B cell (primary cell): ENCODE measurements at places on chromosomes 2 and 18. TPM values are rescaled to one million over a fixed set of nuclear protein-coding genes. Genes with fewer than 3 reads are reported as not detected.

- no peak overlapping the region for H3K27ac ChIP-seq
- no peaks in the 10 kb centered on the region for H3K27me3 ChIP-seq
- no peak for DNase-seq
- H3K4me3 ChIP-seq: no peak overlapping the region
- H3K4me1 ChIP-seq: peaks cover 9% of the 10 kb centered on the region
Observed at GRCh38 chr2:190849774-190850173, 30.8 kb upstream of the GLS start.

- peaks cover 11% of the 10 kb centered on the region for H3K4me1 ChIP-seq
- DNase-seq: no peak
- H3K27ac ChIP-seq: no peak overlapping the region
- no peak overlapping the region for H3K4me3 ChIP-seq
- peaks cover 5% of the 10 kb centered on the region for H3K36me3 ChIP-seq
Observed at GRCh38 chr2:38718601-38719000, 32.6 kb downstream of the SRSF7 start.

DNA sequence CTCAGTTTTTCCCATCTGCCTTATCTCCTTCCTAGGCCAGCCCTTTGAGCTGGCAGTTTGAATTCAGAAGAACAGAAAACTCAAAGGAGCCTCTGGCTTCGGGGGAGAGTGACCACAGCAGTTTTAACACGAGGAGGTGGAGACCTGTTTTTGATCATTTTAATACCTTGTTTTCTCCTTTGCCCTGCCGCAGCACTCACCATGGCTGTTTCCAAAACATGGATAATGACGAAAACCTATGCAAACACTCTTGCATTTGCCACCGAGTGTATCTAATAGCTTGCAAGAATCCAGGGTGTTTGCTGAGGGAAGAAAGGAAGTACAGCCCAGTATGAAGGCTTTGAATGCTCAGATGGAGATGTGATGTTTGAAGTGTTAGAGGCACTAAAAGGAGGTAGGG is 167.1 kb downstream of the PRKCE start:
- peaks cover 7% of the 10 kb centered on the region for H3K4me1 ChIP-seq
- peaks cover 14% of the 10 kb centered on the region for H3K36me3 ChIP-seq
- DNase-seq: no peak
- no peaks in the 10 kb centered on the region for H3K27me3 ChIP-seq
- no peak overlapping the region for H3K27ac ChIP-seq

GRCh38 chr18:78896111-78896905 is 83.3 kb upstream of the SALL3 start:
- no peak overlapping the region for H3K4me3 ChIP-seq
- no peaks in the 10 kb centered on the region for H3K27me3 ChIP-seq
- DNase-seq: no peak
- H3K27ac ChIP-seq: no peak overlapping the region
- no peaks in the 10 kb centered on the region for H3K36me3 ChIP-seq
- H3K4me1 ChIP-seq: no peaks in the 10 kb centered on the region

DNA sequence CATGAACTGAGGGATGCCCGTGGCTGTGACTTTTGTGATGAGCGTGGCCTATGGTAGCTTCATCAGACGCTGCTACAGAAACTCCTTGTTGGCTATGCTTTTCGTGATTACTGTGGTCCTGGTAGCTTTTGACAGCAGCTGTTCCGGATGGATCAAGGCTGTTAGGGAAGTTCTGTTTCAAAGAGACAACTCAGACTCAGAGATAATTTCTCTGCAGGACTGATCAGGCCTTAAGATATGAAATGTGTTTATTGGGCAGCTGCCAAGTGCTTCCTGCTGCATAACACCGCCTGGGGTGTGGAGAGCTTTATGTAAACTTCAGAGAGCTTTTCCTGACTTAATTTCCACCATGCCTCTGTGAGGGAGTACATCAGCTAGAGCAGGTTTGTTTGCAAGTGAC is 243.8 kb downstream of the TSN start:
- H3K36me3 ChIP-seq: no peaks in the 10 kb centered on the region
- no peak for DNase-seq
- H3K4me3 ChIP-seq: no peak overlapping the region
- no peaks in the 10 kb centered on the region for H3K4me1 ChIP-seq
- no peaks in the 10 kb centered on the region for H3K27me3 ChIP-seq

KLHL30 gene
- 0.12 TPM in 1 of 2 replicates, not detected in the other for total RNA-seq

UGT1A8 gene
- total RNA-seq: not detected in 2 replicates
